ACHN (cell line): ENCODE measurements at places on chromosomes 3 and 15.

DNA sequence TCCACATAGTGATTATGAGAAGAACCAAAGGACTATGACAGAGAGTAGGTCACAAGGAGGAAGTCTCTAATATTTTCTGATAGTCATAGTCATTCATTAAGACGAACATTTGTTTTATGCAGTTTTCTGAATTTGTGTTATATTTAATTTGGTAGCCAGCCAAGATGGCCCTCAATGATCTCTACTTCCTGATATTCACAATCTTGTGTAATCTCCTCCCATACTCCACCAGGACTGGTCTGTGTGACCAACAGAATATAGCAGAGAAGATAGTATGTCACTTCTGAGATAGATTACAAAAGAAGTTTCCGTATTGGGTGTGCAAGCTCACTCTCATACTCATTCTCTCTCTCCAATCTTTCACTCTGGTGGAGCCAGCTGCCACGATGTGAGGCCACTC, 30.8 kb downstream of the HLTF start:
- DNase-seq: no peak

GRCh38 chr3:119809249-119810017, 27.5 kb downstream of the NR1I2 start:
- DNase-seq: no peak

DNA sequence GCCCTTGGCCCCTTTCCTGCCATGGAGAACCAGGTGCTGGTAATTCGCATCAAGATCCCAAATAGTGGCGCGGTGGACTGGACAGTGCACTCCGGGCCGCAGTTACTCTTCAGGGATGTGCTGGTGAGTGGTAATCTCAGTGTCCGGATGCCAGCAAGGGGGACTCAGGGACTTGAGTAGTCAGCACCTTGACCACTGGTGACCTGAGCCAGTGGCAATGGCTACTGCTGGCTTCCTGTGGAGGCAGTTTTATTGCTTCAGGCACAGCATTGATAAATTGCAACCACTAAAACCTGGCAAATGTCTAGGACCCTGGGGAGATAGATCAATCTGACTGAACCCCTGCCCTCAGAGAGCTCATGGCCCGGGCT, 830 bp downstream of the MAP2K5 start:
- no peak for DNase-seq

- no peak for DNase-seq
Observed at GRCh38 chr3:43525941-43526607, 95.7 kb downstream of the ANO10 start.

DNA sequence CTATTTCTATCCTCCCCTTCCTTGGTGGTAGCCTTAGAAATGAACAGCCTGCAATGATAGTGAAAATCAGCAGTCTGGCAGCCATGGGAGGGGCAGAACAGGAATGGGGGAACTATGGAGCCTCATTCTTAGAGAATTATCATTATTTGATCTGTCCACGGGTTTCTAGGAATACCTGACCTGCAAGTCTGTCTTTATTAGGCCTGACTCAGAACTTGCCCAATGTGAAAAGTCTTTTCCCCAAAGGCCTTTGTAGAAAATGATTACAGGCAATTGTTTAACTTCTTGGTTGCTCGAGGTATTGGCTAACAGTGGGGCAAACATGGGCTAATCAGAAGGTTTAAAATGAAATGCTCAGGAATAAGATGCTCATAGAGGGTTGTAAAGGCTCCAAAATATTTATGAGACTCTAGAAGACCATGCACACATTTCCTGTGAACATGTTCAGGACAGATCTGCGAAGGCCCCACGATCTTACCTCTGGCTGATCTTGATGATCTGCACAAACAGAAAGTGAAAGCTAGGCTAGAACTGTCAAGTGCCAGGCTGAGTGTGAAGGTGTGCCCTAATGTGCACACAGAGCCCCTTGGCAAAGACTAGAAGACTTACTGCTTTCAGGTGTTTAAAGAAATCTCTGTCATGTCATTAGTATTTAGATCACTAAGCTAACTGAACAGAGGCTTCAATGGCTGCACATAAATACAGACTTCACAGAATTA, 39.6 kb upstream of the LAMP3 start:
- no peak for DNase-seq

DNA sequence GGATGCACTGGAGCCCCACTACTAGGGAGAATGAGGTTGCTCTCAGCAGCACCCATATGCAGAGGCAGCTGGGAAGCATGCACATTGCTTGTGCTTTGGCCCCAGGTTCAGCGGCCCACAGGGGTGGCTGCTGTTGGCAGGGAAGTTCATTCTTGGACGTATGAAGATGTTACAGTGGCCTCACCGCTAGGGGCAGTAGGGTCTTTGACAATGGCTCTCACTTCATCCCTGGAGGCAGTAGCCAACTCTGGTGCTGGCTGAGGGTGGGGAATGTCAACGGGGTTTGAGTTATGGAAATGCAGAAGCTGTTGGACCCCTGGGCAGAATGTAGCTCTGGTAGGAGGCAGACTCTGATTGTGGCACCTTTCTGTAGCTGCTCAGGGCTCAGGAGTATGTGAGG, 279.9 kb downstream of the SCAPER start:
- DNase-seq: no peak

DNA sequence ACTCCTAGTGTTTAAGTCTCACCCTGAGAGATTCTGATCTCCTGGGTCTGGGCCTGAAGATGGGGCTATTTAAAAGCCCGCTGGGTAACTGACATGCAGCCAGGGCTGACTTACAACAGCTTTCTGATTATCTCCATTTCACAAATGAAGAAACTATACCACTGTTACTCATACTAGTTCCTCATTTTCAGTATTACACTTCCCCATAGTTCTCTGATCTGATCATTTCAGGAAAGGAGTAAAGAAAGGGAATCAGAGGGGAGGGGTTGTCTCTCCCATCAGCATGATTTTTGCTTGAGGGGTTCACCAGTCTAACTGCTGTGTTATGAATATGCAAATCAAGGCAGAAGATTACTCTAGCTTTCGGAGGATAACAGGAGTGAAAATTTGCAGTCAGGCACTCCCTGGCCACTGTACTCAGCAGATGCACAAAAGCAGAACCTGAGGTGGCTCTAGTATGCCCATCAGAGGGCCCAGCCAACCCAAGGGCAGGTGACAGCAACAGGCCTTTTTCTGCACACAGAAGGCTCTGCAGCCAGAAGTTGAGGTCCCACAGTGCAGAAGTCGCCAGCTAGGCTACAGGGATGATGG, 59.4 kb downstream of the DAPK2 start:
- DNase-seq: no peak

GRCh38 chr3:73010158-73010557, 13.5 kb downstream of the PPP4R2 start:
- DNase-seq: no peak

DNA sequence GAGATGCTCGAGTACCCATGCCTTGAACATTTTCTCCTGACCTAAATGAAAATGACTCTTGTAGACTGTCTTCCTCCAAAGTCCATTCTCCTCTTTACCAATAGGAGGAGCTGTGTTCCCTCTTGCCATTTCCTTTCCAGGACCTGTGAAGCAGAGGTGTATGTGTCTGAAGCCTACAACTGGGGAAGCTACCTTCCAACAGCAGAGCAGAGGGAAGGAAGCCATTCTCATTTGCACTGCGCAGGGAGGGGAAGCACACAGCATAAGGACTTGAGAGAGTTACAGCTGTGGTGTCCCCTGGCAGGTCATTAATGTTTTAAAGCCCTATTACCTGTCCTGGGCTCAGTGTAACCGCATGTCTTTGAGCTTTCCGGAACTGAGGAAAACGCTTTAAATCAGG, 38.7 kb downstream of the HSPBAP1 start:
- peak; percentile 58 for DNase-seq

DNA sequence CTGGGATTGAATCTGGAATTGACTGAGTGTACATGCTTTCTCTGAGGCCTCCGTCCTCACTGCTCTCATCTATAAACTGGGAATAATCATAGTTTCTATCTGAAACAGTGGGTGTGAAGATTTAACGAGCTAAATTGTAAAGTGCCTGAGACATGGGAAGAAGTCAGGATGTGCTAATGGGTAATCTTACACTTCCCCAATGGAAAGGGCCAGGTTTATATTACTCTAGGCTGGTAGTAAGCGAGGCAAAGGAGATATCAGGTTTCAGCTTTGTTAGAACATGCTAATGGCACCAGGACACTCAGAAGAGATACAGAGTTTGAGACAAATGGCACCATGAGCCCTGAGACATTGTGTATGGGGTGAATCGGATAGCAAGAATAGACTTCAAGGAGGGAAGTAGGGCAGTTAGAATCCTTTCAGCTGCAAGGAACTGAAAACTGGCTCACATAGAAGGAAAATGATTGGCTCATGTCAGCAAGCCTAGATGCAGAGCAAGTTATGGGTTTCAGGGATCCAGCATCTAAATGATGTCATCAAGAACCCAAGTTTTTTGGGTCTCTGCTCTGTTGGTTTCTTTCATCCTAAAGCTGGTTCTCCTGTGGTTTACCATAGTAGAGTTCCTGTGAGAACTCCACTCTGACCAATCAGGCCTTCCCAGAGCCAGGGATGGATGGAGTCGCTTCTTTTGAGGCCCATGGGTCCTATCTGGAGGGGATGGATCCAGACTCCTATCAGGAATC, 21.8 kb downstream of the FLNB start:
- no peak for DNase-seq

GRCh38 chr3:23909341-23909740, 7.4 kb downstream of the NKIRAS1 start:
- no peak for DNase-seq

DNA sequence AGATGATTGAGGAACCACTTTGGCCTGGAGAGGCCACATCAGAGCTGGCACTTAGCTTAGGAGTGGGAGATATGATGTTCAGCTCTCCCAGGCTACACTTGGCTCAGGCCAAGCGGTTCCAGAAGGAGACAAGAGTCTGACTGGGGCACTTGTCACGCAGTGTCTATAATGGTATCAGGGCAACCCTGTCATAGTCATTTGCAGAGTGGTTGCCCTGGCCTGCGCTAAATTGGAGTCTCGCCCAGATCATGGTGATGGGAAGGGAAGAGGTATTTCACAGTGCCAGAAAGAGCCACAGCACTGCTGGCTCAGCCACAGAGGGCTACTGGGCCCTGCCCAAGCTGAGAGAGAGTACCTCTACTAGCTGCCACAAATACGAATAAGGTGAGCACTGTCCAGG, 186.9 kb upstream of the CRBN start:
- no peak for DNase-seq

- no peak for DNase-seq
Observed at GRCh38 chr3:150015901-150016300, 45.2 kb upstream of the PFN2 start.

- DNase-seq: peak; percentile 67
Observed at GRCh38 chr3:54120657-54121413, 1.5 kb upstream of the CACNA2D3 start.

DNA sequence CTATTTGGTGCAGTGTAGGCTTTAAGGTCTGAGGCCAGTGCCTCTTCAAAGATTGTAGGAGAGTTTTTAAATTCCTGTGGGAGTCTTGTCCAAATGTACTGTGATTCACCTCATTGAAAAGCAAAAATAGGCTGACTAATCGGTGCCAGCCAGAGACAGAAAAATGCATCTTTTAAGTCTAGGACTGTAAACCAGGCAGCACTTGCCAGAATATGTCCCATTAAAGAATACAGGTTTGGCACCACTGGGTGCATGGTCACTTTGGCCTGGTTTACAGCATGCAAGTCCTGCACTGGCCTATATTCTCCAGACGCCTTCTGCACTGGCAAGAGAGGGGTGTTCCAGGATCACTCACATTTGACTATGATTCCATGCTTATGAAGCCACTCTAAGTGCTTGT, 20.3 kb upstream of the NOX5 start:
- peak; percentile 4 for DNase-seq

- DNase-seq: no peak
Observed at GRCh38 chr3:184306341-184306972, 7.4 kb downstream of the PSMD2 start.

DNA sequence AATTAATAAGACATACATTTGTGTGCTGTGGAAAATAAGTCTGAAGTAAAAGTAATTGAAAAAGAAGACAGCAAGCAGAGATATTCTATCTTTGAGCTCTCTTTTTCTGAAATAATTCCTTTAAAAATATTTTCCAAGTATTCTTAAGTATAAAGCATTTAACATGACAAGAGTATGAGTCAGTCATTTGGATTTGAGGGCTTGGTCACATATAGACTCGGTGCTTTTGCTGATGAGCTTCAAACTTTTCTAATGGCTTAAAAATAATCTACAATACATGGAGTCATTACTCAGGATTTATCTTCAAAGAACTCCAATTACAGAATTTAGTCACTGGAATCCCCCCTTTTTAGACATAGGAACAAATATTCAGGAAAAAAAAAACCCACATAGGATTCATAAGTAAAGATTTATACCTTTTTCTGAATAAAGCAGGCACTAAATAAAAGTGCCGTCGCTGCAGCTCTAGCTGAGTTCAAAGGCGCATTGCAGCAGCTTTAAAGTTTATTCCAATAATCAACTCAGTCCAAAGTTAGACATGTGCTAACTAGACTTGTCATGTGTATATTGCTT, 147.5 kb downstream of the CTNNB1 start:
- no peak for DNase-seq

- DNase-seq: no peak
Observed at GRCh38 chr3:126131881-126132750, 48.2 kb upstream of the SLC41A3 start.
